ENCODE measurements at places on chromosomes 5 and 9.

DNA sequence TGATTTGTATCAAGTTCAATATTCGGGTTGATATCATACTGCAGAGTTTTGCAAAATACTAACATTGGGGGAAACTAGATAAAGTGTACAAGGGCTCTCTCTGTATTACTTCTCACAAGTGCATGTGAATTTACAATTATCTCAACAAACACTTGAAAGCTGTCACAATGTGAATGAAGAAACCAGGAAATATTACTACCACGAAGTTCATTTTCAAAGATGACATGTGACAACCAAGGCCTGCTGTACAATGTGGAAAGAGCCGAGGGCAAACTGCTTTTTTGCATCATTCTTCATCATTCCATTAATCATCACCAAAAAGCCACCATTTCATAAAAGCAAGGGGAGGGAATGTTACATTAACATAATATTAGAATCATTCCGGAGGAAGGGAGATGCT is 310.0 kb downstream of the GLIS3 start:
- DNase-seq, result no peak

GRCh38 chr5:56286015-56286884 is 53.1 kb upstream of the ANKRD55 start:
- DNase-seq, result no peak

- DNase-seq, result no peak
These were observed 64.8 kb downstream of the ATP10B start for GRCh38 chr5:160787240-160787639.

GRCh38 chr9:114969269-114969668 is 38.9 kb upstream of the TNFSF8 start:
- no peak for DNase-seq

DNA sequence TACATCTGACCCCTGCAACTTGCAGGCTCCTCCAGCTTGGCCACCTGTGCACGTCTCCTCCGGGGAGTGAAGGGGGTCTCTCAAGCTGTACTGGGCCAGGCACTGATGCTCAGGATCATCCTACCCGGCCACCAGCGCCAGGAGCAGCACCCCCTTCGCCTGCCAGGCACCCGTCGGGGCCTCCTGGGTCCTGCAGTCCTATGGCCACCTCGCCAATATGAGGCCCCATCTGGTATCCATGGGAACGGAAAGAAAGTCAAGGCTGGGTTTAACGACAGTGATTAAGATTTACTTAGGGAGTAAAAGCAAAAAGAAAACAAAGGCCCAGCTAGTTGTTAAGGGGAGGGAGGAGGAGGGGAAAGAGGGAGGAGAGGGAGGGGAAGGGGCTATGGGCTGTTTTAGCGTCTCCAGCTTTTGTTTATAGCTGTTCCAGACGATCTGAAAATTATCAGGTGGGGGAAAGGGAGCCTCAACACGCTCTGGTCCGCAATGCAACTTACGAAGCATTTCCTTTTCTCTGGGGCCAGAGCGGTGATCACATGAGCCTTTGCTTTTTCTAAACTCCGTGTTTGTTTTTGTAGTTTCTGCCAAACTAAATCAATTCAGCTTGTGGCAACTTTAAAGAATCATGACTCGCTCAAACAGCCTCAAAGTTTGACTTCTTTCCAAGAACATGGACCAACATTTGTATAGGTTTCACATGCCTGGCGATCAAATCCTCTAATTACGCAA is 132.4 kb downstream of the ROR2 start:
- DNase-seq, result no peak

GRCh38 chr5:118883362-118883761 is 105.0 kb downstream of the DTWD2 start:
- DNase-seq, result no peak

DNA sequence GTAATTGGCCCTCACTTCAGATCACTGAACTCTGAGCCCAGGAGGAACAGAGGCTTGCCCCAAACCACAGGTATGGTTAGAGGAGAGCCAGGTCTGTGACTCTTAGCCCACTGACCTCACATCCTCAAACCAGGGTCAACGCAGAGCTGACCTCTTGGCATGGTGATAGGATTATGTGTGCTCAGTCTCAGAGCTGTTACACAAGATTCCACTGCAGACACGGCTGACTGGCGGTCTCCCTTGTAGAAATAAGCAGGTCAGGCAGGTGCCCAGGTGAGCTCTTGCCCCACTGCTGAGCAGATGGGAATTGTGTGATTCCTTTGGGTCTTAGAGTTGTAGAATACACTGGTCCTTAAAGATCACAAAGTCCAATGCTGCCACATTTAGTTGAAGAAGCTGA is 66.0 kb upstream of the PITX1 start:
- DNase-seq, result no peak

- DNase-seq, result no peak
These were observed 285.4 kb downstream of the TMEM232 start for GRCh38 chr5:110441035-110441434.

DNA sequence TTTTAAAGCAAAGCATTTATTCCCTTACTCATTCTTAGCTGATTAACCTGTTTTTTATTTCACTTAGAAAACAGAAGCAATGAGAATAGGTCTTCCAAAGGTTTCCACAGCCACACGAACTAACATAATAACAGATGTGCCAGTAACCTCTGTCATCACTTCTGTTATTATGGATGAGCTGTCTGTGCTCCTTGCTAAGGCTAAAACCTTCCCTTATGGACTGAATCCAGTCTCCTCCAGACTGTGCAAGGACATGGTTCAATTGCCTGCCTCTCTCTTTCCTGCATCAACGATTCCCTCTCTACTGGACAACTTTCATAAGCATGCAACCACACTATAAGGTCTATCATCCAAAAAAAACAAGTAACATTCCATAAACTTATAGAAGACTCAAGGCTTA is 1446.2 kb downstream of the MAT2B start:
- no peak for DNase-seq

DNA sequence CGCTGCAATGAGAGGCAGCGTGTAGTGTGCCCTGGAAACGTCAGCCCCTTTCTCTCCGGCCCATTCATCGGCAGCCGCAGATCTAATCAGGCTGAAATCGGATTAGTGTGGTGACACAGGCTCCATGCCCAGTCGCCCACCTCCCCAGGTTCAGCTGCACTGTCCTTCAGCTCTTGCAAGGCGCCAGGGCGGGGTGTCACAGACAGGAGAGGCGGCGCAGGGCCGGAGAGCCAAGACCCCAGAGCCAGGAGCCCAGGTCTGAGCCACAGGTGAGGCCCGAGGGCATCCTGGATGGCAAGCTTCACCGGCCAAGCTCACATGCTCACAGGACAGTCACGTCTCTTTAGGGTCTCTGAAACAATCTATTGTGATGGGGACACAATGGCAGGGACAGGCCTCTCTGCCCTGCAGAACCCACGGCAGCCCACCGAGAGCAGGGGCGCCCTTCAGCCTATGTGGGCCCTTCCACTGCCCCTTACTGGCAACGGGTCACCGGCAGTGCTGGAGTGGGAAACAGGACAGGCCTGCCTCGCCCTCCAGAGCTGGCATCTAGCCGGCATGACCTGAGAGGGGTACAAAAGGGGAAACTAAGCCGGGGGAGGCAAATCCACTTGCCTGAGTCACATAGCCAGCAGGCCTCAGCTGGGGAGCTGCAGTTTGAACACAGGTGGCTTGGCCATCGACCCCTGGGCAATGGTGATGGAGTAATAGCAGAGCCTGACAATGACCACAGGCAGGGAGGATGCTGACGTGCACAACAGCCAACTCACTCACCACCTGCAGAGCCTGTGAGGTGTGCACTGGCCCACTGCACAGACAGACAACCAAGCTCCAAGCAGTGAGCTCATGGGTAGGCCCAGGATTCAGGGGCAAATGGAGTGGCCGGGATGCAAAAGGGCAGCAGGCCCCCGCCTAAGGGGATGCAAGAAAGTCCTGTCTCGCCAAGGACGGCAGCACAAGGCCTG is 48.1 kb downstream of the VAV2 start:
- no peak for DNase-seq

DNA sequence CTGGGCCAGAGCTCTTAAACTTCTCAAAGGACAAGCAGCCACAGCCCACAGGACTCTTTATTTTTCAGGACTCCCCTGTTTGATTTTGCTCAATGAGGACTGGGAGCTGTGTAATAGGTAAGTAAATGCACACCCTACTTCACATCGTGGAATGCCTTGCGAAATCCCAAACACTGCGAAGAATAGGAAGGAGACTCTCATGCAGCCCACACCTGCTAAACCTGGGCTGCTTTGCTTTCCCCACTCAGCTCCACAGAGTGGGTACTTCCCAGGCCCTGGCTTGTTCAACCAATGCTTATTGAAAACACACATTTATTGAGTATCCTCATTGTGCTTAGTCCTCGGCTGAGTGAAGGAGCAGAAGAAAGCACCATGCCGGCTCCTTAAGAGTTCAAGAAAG is 103.3 kb upstream of the FSTL4 start:
- no peak for DNase-seq

GRCh38 chr9:117418111-117418510 is 3.3 kb upstream of the ASTN2 start:
- no peak for DNase-seq

- no peak for DNase-seq
These were observed 27.8 kb downstream of the PCDHGC5 start for GRCh38 chr5:141516672-141517025.

DNA sequence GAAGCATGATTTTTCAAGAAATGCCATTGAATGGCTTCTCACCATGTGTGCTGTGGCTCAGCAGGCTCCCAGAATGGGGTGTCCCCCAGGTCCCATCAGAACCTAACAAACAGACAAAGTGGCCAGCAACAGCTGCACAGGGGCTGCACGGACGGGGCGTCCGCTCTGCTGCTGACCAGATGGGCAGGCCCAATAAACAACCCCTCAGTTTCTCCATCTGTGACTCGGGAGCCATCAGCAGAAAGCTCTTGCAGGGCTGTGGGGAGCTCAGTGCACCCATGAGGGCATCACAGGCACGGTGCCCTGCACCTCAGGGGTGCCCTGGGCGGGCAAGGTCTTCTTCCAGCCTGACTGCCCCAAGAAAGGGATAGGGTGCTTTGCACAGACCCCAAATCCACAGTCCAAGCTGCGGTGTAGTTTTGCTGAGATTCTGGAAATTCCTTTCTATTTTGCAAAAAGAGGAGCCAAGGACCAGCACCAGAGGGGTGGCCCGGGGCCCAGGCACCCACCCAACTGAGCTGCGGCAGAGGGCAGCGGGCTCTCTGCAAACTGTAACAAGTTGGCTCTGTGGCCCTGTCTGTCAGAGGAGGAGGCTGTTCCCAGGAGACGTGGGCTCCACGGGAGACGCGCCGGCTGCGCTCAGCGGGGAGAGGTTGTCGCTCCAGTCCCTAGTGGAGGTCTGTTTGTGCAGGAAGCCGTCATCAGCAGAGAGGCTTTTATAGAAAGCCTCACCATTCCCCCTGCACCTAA is 138.7 kb upstream of the PPP1R26 start:
- DNase-seq, result no peak

DNA sequence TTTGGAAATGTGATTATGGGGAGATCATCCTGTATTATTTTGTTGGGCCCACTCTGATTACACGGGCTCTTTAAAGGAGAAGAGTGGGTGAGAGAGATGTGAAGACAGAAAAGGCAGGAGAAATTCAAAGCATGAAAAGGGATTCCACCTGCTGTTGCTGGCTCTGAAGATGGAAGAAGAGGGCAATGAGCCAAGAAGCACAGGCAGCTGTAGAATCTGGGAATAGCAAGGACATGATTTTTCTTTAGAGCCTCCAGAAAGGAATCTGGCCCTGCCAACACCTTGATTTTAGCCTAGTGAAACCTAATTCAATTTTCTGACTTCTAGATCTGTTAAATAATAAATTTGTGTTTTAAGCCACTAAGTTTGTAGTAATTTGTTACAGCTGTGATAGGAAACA is 11.3 kb downstream of the C9 start:
- DNase-seq, result no peak

DNA sequence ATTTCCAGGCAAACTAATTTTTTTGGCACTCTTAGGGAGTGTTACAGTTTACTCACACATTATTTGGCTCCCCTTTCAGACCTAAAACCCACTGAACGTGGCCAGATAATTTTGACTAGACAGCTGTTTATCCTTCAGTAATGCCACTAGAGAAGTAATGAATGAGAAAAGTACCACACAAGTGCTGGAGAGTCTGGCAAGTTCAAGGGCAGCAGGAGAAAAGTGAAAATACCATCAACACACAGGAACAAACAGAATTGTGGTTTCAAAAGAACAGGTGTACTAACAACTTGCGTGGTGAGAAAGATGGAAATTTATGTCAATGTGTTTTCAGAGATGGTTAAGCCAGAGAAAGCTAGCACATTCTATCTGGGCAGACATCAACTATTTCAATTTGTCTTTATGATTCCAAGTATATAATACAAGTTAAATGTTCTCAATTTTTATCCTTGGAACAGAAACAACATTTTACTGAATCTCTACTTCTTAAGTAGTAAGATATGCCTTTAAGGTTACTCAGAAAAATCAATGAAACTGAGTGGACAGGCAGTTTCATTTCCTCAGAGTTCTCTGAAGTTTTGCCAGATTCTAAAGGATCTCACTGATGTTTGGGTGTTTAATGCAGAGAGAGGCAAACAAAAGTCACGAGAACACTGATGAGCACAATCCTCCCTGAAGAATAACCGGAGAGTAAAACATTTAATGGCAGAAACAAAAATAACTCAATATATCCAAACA is 91.0 kb downstream of the ARSB start:
- DNase-seq, result no peak

DNA sequence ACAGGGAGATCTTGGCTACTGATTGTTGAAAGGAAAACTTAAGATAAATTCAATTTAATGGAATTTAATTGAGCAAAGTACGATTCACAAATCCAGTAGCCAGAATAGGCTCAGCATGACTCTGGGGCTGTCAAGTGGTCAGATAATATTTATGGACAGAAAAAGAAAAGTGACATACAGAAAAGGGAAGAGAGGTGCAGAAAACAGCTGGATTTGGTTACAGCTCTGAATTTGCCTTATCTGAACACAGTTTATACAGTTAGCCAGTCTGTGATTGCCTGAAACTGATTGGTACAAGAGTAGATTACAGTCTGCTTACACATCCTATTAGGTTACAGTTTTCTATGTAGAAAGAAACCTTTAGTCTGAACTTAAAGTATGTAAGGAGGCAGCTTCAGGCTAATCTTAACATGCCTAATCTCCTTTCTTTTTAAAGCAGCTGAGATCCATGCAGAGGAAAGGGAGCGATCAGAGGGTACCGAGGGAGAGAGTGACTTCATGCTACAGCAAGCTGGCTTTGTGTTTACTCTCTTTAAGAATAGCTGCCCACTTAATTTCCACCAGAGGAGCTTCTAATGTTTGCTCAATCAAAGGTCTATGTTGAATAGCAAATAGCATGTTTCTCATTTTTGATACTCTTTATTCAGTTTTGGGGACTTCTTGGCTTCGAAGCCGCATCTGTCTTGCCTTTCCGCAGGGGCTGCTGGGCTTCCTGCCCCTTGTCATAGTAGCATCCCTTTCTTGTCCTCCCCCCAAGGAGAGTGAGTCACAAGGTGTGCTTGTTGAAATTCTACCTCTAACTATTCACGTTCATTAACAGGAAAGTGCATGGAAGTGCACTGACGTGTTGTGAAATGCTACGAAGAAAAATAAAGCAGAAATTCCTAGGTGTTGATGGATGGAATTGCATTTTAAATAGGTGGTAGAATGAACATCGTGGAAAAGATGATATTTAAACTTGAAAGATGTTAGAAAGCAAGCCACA is 761.2 kb downstream of the TAF11L14 start:
- DNase-seq, result no peak

- no peak for DNase-seq
These were observed 182.5 kb upstream of the NR3C1 start for GRCh38 chr5:143585970-143586369.

GRCh38 chr5:19904766-19905165 is 83.2 kb downstream of the CDH18 start:
- DNase-seq, result no peak

Measured in thoracic aorta (tissue), 2 donors.